ENCODE measurements at places on chromosomes 7 and 10. TPM values are rescaled to one million over a fixed set of nuclear protein-coding genes. Genes with fewer than 3 reads are reported as not detected.

FFAR4 gene
- total RNA-seq, result not detected

MGMT gene
- 40.0 TPM for total RNA-seq

POLD2 gene
- 185 TPM for total RNA-seq

TSPAN33 gene
- 0.67 TPM for total RNA-seq

PPP1R9A gene
- total RNA-seq, result 0.15 TPM

KIAA1549 gene
- total RNA-seq, result 1.0 TPM

HGF gene
- total RNA-seq, result 30.3 TPM
